ENCODE measurements at places on chromosomes 6 and 20.
A peak's percentile ranks its signal among the peaks of the same experiment; 100 is the strongest.

- no peak for DNase-seq
These were observed 60.1 kb upstream of the MLN start for GRCh38 chr6:33863723-33864440.

DNA sequence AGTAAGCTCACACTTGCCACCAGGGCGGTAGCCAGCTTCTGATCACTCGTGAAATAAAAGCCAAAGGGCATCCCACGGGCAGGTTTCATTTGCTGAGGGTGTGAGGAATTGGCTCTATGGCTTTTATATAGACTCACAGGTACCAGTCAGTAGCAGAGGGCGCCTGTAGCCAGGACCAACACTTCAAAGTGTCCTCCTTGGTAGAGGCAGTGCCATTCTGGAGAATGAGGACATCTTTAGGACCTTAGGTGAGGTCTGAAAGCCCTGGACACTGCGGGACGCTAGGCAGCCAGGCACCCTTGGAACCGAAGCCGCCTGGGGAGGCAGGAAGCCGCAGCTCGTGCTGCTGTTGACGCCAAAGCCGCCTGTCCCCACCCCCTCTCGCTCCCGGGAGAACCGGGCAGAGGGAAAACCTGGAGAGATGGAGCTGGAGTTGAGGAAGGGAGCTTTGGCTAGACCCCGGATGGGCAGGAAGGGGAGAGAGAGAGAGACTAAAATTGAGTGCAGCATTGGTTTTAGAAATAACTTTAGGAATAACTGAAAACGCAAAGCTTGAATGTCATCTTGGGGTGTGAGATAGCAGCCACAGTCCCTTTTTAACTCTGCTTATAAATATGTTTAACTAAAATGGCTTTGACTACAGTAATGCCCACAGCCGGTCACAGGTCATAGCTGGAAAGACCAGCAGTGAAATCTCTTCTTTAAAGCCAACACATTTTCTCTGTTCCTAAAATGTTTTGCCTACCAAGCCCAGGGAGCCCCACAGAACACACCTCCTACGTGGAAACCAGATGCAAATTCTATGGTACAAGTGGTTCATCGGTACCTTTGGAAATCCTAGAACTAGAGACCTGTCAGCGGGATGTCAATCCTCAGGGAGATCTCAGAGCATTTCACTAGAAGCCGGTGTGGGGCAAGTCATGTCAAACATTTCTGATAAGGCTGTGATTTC, 128.5 kb upstream of the CDYL start:
- no peak for DNase-seq

DNA sequence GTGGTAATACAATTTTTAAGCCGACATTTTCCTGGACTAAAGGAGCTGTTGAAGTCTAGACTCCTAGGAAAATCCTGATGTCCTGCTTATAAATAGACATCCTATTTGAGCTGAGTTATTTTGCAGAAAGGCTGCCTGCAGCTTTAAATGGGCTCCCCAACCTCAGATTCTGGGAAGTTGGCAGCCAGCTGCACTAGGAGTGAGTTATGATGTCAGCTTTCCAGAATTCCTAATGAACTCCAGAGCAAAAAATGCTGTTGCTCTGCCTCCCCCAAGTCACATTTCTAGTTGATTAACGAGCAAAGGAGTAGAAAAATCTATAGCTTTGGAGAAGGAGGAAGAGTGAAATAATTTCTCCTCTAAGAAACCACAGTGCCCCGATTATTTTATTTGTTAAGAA, 346.3 kb upstream of the SULF2 start:
- DNase-seq = no peak

GRCh38 chr6:12060780-12061609, 48.9 kb downstream of the HIVEP1 start:
- peak; percentile 38 for DNase-seq

Data from stimulated activated CD4-positive, alpha-beta T cell treated with anti-CD3 and anti-CD28 coated beads, Interleukin-12 subunit alpha, Interleukin-12 subunit beta, amount 100 ng/mL, for 24 hours (primary cell).